ENCODE measurements at places on chromosomes 7 and 10.

- DNase-seq: no peak
Observed at GRCh38 chr10:11024596-11024995, 6.9 kb downstream of the CELF2 start.

- no peak for DNase-seq
Observed at GRCh38 chr7:100017300-100017699, 1.9 kb downstream of the ZKSCAN1 start.

DNA sequence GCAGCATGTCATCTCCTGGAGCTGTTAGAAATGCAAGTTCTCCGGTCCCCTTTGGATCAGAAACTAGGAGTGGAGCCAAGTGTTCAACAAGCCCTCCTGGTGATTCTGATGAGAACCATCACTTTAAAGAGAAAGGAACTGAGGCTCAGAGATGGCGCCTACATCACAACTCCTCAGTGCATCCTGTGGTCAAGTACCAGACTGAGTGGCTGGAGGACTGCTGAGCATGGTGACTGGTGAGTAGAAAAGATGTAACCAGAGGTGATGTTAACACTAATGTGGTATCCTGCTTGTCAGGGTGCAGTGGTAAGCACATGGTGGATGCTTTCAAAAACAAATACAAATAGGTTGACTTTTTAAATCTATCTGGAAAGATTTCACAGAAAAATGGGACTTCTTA lies 3.5 kb upstream of the OIT3 start:
- DNase-seq: no peak

DNA sequence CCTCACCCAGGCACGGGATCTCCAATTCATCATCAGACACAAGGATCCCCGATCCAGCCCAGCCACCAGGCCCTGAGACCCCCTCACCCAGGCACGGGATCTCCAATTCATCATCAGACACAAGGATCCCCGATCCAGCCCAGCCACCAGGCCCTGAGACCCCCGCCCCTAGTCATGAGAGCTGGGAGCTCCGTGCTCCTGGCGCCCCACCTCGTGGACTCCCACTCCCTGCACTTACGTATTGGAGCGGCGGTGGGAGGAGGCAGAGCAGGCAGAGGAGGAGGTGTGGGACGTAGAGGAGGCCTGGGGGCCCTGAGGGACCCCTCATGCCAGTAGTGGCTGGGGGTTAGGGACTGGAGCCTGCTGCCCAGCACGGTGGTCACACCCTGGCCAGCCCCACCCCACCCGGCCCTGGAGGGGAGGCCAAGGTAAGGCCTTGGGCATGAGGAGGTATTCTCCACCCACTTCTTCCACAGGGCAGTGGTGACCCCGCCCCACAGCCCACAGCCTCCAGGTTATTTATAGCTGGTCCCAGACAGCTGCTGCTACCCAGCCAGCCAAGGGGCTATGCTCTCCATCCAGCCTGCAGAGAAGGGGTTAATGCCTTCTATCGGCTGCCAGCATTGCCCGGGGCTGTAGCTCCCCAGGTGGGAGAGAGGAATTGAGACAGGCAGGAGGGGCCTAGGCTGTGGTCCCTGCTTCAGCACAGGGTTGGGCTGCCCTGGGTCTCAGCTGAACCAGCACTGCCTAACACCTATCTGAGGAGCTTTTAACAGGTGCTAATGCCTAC lies 17.6 kb upstream of the CRHR2 start:
- no peak for DNase-seq

DNA sequence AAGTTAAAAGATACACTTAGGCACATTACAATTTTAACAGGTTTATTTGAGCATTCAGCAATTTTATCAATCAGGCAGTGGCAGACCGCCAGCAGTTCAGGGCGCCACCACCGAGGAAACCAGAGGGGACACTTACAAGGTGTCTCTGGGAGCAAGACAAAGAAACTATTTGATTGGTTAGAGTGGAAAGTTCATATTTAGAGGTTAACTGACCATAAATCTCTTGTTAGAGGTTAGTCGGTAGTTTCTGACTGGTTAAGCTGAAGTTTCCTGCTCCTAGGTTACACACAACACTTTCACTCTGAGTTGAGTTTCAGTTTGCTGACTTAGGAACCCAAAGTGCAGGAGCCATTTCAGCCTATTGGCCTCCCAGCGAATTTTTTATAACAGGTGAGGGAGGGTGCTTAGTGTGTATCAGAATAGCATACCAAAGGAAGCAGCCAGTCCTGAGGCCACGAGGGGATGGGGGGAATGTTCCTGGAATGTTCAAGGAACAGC lies 10.8 kb upstream of the PVRIG start:
- DNase-seq: no peak

DNA sequence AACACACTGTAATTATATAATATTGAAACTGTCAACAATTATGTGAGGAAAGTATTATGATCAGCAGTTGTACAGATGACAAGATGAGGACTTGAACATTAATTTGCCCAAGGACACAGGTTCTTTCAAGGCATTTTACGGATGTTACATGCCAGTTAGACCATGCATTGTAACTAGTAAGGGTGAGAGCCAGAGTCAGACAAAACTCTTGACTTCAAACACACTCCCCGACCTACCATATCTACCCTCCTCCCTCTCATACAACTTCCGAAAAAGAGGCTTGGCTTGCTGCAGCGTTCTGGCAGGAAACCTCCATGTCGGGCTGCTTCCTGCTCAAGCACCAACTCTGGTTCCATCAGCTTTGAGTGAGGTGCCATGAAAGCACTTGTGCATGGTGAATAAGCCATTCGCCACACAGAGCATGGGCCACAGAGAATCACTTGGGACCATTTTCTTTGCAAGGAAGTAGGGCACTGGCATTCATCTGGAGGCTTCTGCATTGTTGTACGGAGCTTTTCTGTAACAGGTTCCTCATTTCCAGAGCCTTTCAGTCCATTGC lies 53.2 kb downstream of the FOXI2 start:
- no peak for DNase-seq

GRCh38 chr7:75762350-75762917 lies 9.6 kb downstream of the CCL26 start:
- DNase-seq: peak; percentile 65

- no peak for DNase-seq
Observed at GRCh38 chr7:44158096-44158872, 17.2 kb upstream of the MYL7 start.

GRCh38 chr10:122162671-122163173 lies 108.4 kb upstream of the BTBD16 start:
- no peak for DNase-seq

GRCh38 chr10:77007834-77008233 lies 629.8 kb downstream of the KCNMA1 start:
- DNase-seq: no peak

DNA sequence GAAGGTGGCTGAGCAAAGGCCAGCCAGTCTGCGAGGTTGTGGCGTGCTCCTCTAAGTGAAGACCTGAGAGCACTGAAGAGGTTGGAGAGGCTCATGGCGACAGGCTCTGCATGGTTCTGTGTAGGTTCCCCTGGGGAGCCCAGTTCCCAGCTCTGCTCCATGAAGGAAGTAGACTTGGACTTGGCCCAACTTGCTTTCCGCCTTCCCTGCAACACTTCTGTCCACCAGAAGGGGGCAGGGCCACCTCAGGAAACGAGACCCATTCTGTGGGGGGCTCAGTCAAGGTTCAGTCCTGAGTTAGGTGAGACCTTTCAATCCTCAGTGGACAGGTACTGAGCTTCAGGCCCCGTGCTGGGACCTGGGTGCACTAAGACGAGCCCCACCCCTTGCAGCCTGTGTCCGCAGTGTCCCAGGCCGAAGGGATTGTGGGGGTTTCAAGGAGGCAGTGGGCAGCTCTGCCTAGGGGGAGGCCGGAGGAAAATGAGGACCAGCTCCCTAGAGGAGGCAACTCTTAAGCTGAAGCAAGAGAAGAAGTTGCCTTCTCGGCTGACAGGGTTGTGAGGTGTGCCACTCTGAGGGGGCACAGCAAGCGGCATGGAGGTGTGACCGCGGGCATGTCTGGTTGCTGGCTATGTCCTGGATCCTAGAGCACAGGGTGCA lies 15.0 kb upstream of the PCBD1 start:
- peak; percentile 75 for DNase-seq

GRCh38 chr10:79234391-79235315 lies 112.6 kb upstream of the PPIF start:
- DNase-seq: no peak

Data from K562 (cell line).